Lower leg skin (tissue), 4 donors: ENCODE measurements at places on chromosomes 1 and 21. TPM values are rescaled to one million over a fixed set of nuclear protein-coding genes. Genes with fewer than 3 reads are reported as not detected.

OR10Z1 gene
- total RNA-seq = not detected

ZNF648 gene
- 0.06 TPM for total RNA-seq

CAPN8 gene
- total RNA-seq = 2.4 TPM

C4BPA gene
- total RNA-seq = not detected

MYOG gene
- not detected for total RNA-seq

OR2W3 gene
- 0.36 TPM for total RNA-seq

SPRR5 gene
- 73.7 TPM for total RNA-seq

RNF207 gene
- 7.5 TPM for total RNA-seq

BARHL2 gene
- total RNA-seq = not detected

NBPF3 gene
- 2.6 TPM for total RNA-seq

VANGL2 gene
- total RNA-seq = 27.3 TPM

TRPM2 gene
- 2.3 TPM for total RNA-seq

SLC9C2 gene
- total RNA-seq = not detected

GPR61 gene
- total RNA-seq = not detected

CHIT1 gene
- total RNA-seq = not detected

MAGOH gene
- 15.2 TPM for total RNA-seq

ANGPTL3 gene
- total RNA-seq = not detected

NR1I3 gene
- total RNA-seq = not detected

PGLYRP4 gene
- 10.2 TPM for total RNA-seq

OR2T35 gene
- total RNA-seq = not detected

OR10T2 gene
- not detected for total RNA-seq

MEAF6 gene
- 83.0 TPM for total RNA-seq

C1orf115 gene
- total RNA-seq = 7.5 TPM

EDARADD gene
- total RNA-seq = 3.5 TPM

RGS1 gene
- 85.6 TPM for total RNA-seq

COL8A2 gene
- 7.4 TPM for total RNA-seq

C2CD4D gene
- 4.2 TPM for total RNA-seq

NRAS gene
- 19.6 TPM for total RNA-seq

NBPF1 gene
- total RNA-seq = 8.2 TPM

VHLL gene
- total RNA-seq = not detected

RAB42 gene
- total RNA-seq = not detected

SYNJ1 gene
- total RNA-seq = 5.9 TPM

PRKCZ gene
- total RNA-seq = 27.2 TPM
